Activated CD8-positive, alpha-beta memory T cell treated with anti-CD3 and anti-CD28 coated beads, Interleukin-2, amount 50 U/mL, for 4 hours (primary cell): ENCODE measurements at places on chromosomes 3 and 15.

GRCh38 chr3:106759731-106760130 is 617.5 kb upstream of the CCDC54 start:
- no peak for DNase-seq

DNA sequence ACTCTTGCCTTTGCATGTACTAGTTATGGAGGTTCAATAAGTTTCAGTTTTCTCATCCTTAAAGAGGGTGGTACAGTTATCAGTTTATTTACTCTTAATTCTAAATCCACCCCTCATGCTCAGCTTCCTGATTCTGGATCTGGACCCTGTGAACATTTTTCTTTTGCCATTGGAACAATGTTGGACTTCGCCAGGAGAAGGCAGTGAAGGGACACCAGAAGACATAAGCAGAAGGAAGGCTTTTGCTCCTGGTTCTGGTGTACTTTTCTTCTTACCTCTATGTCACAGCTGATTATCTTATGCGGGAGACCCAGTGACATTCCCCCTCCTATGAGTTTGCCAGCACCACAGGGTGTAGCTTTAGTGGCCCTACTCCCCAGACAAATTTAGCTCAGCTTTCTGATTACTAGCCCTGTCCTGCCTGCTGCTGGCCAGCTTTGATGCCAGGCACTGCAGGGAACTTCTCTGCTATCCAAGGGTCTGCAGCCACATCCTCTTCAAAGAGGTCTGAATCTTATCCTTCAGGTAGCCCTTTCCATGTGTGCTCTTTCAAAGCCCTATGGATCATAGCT is 466.3 kb upstream of the EPHA3 start:
- DNase-seq = no peak

DNA sequence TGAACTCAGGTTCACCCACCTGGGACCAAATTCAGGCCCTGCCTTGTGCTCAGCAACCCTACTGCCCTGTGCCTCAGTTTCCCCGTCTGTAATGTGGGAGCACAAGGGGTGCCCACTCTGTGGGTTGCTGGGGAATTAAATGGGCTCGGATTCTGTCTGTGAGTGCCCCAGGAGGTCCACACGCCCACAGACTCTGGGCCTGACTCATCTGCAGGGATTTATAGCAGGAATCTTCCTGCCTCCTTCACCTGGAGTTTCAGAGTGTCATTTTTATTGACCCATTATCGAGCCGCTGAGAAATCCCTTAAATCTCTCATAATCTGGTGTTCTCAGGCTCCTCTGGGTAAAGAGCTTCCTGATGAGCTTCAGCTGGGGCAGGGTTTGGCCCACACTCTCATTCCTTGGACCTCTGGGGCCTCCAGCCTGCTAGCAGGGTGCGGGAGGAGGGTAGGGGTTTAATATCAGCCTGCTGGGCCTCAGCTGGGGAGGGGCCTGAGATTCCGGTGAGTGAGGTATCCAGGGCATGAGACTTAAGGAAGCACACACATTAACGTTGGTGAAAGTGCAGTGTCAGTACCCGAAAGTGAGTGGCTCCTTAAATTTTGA is 16.4 kb downstream of the C3orf18 start:
- DNase-seq = no peak

- no peak for DNase-seq
Observed at GRCh38 chr15:43190178-43190577, 5.0 kb downstream of the CCNDBP1 start.

- no peak for DNase-seq
Observed at GRCh38 chr15:92101708-92102394, 248.3 kb downstream of the SLCO3A1 start.

DNA sequence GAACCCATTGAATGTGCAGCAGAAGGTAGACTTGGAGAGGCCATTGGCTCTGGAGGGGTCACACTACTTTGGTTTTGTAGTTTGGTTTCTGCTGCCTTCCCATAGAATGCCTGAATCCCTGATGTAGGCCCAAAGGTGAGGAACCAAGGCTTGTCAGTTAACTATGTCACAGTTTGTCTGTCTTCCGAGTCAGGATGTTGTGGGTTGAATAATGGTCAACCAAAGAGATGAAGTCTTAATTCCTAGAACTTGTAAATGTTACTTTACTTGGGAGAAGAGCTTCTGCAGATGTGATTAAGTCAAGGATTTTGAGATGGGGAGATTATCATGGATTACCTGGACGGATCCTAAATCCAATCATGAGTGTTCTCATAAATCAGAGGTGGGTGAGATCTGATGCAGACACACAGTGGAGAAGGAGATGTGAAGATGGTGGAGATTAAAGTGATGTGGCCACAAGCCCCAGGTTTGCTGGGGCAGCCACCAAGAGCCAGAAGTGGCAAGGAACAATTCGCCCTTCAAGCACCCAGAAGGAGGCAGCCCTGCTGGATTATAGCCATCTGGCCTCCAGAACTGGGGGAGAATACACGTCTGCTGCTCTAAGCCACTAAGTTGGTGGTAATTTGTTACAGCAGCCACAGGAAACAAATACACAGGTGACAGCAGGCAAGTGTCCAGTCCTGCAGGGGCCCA is 2.3 kb upstream of the CCR8 start:
- no peak for DNase-seq

- no peak for DNase-seq
Observed at GRCh38 chr15:51766341-51766740, 14.9 kb downstream of the TMOD2 start.

DNA sequence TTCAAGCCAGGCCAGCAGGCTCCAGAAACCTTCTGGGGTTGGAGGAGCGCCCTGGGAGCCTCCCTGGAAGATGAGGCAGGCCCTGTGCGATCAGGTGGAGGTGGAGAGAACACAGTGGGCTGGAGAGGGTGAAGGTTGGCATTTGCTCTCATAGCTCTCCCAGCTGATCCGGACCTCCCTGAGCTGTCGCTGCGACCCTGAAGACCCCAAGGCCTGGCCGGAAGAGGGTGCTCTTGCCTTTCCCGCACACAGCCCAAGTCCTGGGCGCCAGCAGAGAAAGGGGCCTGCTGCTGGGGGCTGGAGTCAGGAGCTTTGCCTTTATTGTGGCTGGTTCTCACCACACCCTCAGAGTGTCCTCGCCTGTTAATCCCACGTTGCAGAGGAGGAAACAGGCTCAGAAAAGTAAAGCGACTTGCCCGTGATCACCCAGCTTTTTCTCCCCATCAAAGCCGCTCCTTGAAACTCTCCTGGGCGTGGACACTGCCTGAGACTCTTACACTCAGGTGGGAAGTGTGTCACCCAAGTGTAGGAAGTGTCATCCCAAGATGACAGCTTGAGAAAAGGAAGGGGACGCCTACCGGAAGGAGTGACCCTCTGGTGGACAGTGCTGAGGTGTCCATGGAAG is 8.6 kb upstream of the RPL29 start:
- no peak for DNase-seq

DNA sequence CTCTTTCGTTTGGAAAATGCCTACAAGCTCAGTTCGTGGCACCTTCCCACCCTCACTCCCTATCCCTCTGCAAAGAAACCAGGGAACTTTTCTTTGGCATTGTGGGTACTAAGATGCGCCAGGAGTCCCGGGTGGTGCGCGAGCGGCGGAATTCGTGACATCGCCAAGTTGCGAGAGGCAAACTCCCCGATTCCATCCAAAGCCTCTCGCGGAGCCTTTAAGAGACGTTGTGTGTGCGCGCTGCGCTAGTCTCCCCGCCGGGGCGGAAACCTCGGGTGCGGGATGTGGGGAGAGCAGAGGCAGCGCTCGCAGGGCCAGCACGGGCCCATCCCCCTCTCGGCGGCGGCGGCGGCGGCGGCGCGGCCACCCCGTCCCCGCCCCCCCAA is 443 bp upstream of the NR2F2 start:
- DNase-seq = no peak

DNA sequence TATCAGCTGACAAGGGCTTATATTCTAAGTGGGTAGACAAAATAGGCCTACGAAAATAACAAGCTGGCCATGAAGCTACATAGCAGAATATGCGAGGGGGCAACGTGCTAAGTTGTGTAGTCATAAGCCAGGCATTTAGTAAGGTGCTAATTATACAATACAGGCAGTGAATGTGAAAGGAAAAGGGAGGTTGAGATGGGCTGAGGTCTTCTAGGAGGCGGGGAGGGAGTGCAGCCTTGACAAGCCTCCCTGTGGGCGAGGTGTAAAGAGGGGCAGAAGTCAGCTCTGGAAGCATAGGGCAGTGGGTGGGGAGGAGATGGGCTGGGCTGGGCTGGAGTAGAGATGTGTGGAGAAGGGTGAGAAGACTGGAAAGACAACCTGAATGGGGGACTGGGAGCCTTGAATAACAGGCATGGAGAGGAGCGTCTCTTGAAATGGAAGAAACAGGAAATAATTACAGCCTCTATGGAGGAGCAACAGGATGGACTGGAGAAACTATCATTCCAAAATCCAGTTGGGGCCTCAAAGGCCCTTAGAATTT is 1.2 kb downstream of the TIGIT start:
- DNase-seq = no peak

DNA sequence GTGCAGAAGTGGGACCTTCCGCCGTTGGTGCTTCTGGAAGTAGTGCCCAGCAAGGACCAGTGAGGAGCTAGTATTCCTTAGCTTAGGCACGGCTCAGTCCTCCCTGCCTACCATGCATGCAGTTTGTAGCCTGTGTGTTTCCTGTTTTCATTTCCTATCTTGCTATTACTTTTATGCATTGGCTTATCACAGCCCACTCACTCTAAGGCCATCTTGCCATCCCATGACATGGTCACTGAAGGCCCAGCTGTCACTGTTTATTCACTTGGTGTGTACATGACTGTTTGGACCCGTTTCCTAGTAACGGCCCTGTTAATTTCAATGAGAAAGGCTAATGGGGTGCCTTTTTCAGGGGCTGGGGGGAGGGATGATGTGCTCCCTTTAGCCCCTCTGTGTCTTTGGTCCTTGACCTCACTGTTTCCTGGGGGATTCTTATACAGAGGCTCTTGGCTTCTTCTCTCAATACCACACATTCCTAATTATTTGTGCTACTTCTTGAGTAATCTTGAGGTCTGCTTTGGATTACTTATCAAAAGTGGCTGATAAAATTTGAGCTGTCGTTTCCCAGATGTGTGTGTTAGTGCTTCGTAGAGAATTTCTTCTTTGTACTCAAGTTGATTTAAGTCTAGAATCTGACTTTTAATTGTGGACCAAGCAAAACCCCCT is 24.5 kb upstream of the TRAK1 start:
- DNase-seq = no peak

DNA sequence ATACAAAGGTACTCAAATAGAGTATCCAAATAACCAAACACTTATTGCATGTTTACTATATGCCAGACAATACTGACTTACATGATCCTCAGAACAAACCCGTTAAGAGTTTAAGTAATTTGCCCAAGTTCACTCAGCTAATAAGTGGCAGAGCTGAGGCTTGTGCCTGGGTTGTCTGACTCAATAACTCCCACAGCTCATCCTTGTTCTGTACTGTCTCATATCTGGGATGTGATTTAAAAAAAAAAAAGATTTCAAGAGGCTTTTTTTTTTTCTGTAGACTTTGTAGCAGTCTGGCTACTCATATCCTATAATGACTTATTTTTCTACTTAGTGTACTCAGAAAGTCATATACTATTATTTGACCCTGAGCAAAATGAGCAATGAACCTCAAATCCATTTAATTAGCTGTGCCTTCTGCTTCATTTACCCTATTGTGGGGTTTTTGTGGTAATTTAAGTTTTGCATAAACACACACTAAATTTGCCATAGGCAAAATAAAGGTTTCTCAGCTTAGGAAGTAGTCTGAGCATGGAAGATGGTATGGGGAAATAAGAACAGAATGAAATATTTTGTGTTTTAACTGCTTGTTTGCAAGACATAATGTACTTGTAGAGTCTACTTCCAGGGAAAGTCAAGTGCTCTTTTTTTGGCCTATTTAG is 3.1 kb downstream of the NSUN3 start:
- no peak for DNase-seq

- no peak for DNase-seq
Observed at GRCh38 chr3:128783774-128784173, 57.8 kb downstream of the RAB7A start.
